D721Med (cell line): ENCODE measurements at places on chromosomes 2 and 18.

DNA sequence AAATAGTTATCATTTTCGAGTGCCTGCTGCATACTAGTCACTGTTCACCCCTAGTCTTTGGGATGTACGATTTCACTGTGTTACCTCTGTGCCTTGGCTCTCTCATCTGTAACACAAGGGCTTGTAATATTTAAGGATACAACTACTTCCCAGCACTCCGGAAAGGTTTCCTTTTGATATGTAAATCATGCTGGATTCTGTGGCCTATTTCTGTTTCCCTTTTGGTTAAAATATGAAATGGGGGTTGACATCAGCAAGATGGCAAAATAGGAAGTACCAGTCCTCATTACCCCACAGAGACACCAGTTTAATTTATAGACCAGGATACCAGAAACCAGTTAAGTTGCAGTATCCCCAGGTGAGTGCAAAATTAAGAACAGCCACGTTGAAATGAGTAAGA lies 23.5 kb downstream of the PSMG2 start:
- DNase-seq = no peak

DNA sequence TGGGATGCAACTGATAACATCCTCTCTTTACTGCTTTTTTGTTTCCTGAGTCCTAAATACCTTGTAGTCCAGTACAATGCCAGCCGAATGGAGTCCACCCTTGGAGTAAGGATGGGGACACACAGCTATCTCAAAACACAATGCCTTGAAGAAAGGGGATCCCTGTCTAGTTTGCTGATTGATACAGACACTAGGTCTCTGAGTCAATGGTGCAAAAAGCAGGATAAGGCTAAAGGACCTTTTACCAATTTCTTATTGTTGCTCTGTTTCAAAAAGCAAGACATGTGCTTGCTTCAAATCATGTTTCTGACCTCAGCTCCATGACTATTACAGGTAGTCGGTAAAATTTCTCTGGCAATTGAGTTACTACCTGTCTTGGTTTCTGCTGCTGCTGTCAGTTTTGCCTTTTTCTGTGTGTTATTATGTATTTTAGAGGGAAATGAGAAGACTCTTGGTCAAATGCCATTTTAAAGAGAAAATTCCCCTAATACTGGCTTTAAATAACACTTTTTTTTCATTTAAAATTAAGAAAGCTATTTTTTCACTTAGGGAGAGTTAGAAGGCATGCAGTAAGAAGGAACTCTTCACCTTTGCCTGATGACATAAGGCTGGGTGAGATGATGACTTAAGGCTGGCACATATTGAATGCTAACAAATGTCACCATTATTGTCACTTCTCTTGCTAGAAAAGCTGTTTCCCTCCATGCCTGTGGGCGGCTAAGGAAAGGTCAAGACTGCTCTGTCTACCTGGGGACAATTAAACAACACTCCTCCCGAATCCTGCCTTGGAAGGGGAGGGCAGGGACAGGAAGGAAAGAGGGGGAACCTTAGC lies 4.9 kb upstream of the FIGLA start:
- no peak for DNase-seq

GRCh38 chr2:73260338-73260984 lies 23.8 kb downstream of the FBXO41 start:
- peak; percentile 72 for DNase-seq

DNA sequence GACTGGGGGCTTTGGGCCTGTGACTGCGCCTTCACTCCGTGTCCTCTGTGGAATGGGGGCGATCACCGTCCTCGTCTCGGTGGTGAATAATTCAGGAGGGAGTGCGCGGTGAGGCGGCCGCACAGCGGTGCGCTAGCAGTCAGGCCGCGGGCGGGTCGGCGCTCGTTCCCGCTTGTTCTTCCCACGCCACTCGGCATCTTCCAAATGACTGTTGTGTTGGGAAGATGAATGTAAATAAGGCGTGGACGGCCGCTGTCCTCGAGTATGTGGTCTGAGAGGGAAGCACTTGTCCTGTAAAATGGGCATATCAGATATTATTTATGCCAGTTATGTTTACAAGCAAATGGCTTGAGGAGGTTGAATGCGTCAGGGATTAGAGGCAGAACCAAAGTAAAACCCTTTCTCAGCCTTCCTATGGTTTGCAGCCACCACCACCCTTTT lies 608 bp upstream of the VPS4B start:
- no peak for DNase-seq

- DNase-seq = no peak
Observed at GRCh38 chr18:23365602-23366001, 87.5 kb upstream of the RIOK3 start.

DNA sequence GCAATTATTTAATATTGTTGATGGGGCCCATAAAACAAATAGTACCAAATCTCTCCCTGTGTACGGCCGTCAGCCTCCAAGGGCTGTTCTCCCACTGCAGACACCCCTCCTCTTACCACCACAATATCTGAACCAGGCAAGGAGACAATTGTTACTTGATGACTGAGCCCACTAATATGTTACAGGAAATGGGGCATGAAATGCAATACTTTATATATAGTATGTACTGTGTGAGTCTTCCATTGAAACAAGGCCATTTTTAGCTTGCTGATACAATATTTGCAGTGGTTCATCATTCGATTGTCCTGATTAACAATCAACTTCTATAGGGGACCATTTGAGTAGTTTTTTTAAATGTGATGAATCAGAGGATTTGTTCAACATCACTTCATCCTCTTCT lies 307.3 kb downstream of the GBX2 start:
- DNase-seq = no peak

DNA sequence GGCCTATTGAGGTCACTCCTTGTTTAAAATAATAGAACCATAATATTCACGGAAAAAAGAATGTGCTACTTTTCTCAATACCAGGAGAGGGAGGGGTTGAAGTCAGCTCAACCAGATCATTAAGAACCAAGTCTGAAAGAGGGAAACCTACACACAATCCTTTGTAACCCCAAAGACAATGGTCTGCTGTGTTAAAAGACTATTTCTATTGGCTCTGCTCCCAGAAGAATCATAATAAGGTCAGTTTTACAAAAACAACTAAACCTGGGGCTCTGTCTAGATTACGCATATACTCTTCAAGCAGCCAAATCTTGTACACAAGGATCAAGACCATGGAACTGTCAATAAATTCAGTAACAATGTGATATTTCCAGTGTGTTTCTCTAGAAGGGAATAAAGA lies 177.2 kb upstream of the CRIM1 start:
- no peak for DNase-seq

DNA sequence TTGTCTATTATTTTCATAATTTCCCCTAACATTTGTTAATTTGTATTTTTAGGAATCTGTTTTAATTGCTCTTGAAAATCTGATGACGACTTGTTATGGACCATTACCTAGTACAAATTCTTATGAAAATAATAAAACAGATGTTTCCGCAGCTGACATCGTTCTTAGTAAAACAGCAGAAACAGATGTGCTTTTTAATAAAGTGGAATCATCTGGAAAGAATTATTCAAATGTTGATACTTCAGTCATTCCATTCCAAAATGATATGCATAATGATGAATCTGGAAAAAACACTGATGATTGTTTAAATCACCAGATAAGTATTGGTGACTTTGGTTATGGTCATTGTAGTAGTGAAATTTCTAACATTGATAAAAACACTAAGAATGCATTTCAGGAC lies 69.9 kb downstream of the PMS1 start:
- DNase-seq = no peak

- DNase-seq = no peak
Observed at GRCh38 chr2:30645081-30645744, 162.0 kb downstream of the CAPN13 start.

DNA sequence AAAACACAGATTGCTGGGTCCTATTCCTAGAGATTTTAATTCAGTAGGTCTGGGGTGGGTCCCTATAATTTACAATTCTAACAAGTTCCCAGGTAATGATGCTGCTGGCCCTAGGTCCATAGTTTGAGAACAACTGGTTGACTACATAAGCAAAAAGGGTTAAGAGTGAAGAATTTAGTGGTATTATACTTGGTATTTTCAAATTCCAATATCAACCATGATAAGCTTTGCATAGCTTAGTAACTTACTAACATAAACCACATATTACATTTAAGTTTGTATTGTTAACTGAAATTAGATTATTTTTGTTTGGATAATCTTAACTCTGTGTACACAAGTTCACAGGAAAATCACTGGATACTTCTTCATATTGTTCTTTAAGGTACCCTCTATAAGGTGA lies 862.9 kb upstream of the ACVR2A start:
- DNase-seq = no peak

- DNase-seq = no peak
Observed at GRCh38 chr2:213562539-213563180, 278.4 kb downstream of the SPAG16 start.

DNA sequence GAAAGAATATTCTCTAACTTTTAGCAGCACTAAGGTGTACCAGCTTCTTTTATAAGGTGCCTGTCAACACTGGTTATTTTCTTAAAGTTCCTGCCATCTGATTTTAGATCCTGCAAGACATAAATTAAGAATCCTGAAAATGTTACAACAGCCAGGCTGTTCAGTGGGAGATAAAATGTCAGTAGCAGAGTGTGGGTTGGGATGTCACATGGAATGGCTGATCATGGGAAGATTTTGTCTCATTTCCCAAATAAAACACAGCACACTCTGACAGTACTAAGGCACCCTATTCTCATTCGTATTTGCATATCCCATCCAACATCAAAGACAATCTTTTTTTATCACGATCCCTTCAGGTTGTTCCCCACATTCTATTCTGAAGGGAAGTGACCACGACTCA lies 2.4 kb upstream of the COX7A2L start:
- no peak for DNase-seq

DNA sequence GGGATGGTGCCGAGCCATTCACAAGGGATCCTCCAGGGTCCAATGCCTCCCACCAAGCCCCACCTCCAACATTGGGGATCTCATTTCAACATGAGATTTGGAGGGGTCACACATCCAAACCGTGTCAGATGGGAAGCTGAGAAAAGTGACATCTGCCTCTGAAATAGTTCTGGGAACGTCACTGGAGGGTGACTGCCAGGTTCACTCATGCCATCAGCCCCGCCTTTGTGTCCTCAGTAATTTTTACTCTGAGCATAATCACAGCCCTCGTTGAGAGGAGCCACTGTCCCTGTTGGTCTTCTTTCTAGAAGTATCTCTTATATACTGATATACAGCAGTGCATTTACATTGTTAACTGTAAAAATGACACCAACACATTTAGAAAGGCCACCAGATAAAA lies 67.4 kb downstream of the KLHL29 start:
- no peak for DNase-seq

GRCh38 chr18:28961669-28962228 lies 784.8 kb upstream of the CDH2 start:
- DNase-seq = no peak

DNA sequence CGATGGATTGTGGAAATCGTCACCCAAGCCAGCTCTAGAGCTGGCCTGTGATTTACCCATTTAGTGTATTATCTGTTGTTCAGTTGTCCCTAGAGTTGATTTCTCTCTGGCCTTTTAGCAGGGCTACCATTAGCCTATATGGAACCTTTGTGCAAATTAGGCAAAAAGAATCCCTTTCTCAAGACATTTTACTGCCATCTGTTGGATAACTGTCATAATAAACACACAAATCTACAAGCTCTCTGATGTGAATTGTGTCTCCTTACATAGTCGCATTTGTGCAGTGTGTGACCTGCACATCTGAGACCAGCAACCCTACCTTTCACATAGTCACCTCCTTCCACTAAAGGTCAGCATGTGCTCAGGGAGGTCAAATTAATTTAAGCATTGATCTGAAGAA lies 34.0 kb downstream of the LOXHD1 start:
- DNase-seq = no peak

DNA sequence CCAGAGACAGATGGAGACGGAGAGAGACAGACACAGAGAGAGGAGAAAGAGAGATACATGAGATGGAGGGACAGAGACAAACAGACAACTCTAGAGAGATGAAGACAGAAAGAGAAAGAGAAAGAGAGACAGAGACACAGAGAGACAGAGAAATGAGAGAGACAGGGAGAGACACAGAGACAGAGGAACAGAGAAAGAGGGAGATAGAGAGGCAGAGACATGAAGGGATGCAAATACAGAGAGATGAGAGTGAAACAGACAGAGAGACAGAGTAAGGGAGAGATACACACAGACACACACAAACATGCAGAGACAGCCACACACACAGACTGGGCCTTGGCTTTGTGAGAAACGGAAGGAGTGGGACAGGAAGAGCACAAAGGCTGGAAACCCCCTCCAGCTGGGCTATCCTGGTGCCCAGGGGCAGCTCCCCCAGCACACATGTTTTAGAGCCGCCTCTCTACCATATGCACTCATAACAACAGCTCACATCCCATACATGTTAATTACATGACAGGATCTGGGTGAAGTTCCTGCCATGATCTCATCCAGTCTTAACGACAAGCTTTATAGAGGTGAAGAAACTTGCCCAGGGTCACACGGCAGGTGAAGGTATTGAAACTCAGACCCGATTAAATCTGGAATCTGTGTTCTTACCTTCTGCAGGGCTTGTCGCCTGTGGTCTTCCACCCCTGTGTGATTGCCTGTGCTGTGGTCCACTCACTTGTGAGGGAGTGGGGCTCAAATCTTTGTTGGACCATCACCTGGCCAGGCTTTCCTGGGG lies 32.4 kb downstream of the IL18R1 start:
- no peak for DNase-seq

DNA sequence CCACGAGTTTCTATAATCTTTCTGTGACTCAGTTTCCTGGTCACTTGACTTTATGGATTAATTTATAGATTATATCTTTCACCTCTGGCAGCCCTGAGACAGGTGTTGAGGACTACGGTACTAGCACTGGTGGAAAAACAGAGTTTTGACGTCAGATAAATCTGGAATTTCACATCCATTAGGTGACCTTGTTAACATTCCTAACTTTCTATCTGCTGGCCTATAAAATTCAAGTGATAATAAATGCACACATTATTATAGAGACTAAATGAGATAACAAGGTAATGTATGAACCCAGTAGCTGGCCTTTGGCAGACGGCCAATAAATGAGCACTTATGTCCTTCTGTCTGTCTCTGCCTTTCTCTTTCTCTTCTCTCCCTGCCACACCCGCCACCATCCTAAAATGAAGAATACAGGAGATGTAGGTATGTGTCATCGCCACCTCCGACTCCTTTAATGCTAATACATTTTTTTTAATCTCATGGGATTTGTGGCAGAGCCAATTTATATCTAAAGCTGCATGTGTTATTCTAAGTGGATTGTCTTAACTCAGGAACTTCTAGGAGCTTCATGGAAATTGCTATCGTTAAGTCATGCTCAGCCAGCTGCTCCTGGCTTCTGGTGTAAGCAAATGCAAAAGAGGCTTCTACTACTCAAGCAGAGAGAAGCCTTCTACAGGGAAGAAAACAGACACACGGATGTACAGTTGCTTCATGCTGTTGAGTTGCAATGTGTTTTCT lies 2.3 kb downstream of the TM4SF20 start:
- DNase-seq = no peak

- DNase-seq = no peak
Observed at GRCh38 chr2:75573145-75573878, 12.6 kb upstream of the EVA1A start.

GRCh38 chr18:74734013-74734444 lies 136.4 kb downstream of the ZNF407 start:
- no peak for DNase-seq

- DNase-seq = no peak
Observed at GRCh38 chr2:21607572-21607971, 483.8 kb downstream of the TDRD15 start.
